Erythroblast (primary cell): ENCODE measurements at places on chromosomes 6 and 20.

- DNase-seq, result no peak
Measured at GRCh38 chr20:12152996-12153395, 235.3 kb downstream of the BTBD3 start.

GRCh38 chr6:149754548-149754947 is 5.0 kb downstream of the PCMT1 start:
- no peak for DNase-seq

- no peak for DNase-seq
Measured at GRCh38 chr6:42367353-42368011, 84.2 kb downstream of the TRERF1 start.

- DNase-seq, result no peak
Measured at GRCh38 chr6:10383331-10384090, 31.4 kb downstream of the TFAP2A start.

DNA sequence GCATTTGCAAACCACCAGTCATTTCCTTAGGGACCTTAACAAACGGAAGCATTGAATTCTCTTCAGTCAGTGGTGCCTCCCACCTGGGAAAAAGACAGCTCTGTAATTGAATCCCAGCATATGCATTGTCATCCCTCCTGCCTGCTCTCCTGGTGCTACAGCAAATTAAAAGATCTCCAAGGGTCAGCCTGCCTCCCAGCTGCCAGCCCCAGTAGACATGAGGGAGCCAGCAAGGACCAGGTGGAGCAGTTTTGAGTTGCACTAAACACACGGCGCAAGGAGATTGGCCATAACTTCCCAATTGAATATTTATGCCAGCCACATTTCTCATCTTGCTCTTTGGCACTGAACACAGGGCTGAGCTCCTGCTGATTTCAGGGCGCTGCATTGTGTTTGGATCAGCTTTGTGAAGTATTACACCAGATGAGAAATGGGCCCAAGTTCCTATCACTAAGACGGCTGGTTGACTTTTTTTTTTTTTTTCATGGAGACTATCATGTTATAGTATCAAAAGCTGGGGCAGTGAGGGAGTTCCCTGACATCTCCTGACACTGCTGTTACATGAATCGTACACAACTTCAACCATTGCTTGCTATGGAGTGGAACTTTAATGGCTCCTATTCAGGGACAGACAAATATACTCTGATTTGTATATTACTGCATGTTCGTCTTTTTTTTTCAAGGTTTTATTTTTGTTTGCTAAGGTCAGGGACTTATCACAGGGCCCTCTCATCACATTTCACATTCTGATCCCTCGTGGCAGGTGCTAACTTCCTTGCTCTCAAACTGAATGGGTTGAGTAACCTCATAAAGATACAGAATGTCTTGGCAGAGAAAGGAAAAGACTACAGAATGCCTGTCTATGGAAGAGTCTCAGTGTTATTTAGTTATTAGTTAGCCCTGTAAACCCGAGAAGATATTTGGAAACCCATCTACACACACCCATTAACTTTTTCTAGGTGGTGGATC is 191.1 kb downstream of the EYA4 start:
- no peak for DNase-seq

DNA sequence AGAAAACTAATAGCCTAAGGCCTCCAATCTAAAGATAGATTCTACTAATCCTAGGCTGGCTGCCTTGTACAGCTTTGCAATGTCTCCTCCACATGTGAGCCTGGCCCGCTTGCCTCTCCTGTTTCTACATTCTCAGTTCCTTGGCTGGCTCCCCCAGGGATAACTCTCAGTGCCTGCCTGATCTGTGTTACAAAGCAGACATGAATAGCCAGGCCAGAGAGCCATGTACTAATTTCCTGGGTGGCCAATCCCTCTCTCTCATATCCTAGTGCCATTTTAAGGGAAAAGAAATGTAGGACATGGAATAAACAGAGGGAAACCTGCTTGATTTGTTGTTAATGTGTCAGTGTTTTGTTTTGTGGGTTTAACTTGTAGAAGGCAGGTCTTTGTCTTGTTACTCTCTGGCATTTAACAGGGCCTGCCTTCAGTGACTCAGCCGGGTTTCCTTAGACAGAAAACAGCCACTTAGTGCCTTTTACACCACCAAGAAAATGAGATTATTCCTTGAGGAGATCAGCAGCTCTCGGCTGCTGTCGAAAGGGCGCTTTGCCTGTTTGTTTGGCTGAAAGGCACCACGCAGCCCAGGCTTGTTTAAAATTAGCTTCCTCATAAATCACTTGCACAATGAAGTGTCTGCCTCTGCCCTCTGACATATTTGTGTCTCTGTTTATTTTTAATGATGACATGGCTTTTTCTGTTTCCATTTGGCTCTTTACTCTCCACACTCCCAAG is 702.7 kb downstream of the MAFB start:
- no peak for DNase-seq

- DNase-seq, result no peak
Measured at GRCh38 chr6:21679761-21680265, 86.3 kb downstream of the SOX4 start.

GRCh38 chr20:63032861-63033793 is 26.4 kb upstream of the BHLHE23 start:
- DNase-seq, result no peak

DNA sequence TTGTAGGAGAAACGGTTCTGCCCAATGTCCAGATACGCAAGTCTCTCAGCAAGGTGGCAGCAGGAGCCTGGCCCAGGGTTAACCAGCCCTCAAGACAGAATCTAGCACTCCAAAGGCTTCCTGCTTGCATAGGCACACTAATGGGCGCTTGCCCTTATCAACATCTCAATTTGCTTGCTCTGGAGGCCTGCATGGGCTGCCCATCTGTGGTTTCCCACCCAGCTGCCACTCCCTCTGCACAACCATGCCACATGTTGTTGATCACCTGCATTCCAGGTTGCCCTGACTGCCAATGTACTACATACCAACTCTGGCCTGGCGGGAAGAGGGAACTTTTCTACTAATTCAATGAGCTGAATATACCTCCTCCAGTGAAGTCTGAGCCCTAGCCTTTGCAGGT is 74.6 kb downstream of the ATG5 start:
- no peak for DNase-seq

DNA sequence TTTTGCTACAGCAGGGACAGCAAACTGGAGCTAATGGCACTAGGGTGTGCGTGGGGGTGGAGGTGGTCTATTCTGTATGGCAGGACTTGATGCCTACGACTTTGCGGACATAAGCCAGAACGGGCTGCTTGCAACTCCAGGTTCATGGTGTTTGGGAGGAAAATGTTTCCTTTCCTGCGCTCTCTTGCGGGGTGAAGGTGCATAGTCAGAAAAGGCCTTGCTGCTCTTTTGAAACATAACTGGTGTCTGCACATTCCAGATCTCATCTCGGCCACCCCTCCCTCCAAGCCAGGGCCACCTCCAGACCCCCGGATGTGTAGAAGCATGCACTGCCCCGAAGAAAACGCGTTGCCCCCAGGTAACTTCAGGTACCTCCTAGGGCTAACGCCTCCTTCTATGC is 8.1 kb downstream of the FOXA2 start:
- DNase-seq, result no peak

DNA sequence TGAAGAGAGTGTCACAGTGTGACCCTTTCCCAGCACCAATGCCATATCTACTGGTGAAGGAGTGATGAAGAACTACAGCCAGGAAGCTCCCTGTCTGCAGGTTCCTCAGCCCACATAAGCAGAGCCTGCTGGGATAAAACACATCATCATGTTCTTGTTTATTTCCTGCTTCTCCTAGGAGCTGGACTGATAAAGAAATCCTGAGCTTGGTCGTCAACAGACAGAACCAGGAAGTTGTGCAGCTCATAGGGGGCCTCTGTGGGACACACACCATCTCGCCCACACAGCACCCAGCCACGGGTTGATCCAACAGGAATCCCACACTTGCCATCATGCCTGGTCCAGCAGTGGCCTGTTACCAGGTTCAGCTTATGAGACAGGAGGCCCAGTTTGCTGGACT is 2.8 kb upstream of the CSTL1 start:
- DNase-seq, result no peak
